Left ventricle myocardium inferior (tissue), 1 donor: ENCODE measurements at places on chromosomes 5 and 9. TPM values are rescaled to one million over a fixed set of nuclear protein-coding genes. Genes with fewer than 3 reads are reported as not detected.

DNA sequence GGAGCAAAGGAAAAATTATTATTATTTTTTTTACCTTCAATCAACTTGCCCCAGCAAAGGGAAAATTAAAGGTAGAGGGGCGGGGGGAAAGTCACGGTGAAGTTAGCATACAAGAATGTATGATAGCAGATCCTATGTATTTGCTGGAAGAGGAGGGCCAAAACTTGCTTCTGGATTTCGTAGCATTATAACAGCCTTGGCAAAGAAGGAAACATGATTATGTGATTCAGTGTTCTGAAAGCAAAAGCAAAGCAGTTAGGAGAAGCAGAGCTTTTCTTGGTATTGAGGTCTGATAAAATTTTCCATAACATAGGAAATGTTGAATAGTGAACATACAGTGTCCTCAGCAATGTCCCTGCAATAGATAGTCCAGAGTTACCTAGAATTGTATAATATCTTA lies 32.4 kb downstream of the MAST4 start:
- no peak overlapping the region for H3K4me3 ChIP-seq
- peaks cover 16% of the 10 kb centered on the region for H3K4me1 ChIP-seq
- H3K27ac ChIP-seq: no peak overlapping the region
- H3K27me3 ChIP-seq: no peaks in the 10 kb centered on the region

DNA sequence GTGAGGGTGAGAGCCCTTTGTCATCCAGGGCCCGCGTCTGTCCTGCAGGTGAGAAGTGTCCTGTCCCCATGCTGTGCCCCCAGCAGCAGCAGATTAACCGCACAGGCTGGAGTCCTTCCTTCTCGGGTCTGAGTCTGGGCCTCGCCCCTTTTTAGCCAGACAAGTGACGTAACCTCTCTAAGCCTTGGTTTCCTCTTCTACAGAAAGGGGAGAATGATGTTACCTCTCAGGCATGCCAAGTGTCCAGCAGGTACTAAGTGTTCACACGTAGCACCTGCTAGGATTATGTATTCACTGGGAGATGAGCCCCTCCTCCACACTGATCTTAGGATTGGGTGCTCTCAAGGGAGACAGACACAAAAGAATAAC lies 6.9 kb downstream of the NEURL1B start:
- peaks cover 100% of the 10 kb centered on the region for H3K4me1 ChIP-seq
- H3K27ac ChIP-seq: peak overlapping the region; percentile 97
- no peaks in the 10 kb centered on the region for H3K27me3 ChIP-seq
- peaks cover 6% of the 10 kb centered on the region for H3K36me3 ChIP-seq
- DNase-seq: no peak
- H3K4me3 ChIP-seq: peak overlapping the region; percentile 85

DNA sequence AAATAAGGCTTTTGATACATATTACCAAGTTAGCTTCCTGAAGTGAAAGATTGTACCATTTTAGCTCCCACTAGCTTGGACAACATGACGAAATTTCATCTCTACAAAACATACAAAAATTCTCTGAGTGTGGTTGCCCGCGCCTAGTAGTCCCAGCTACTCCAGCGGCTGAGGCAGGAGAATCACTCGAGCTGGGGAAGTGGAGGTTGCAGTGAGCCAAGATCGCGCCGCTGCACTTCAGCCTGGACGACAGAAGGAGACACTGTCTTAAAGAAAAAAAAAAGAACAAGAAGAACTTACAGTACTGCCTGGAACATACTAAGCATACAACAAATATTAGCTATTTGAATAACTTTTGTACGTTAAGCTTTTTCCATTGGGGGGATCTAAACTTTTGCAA lies 29.7 kb upstream of the NRG2 start:
- DNase-seq: no peak
- H3K27ac ChIP-seq: no peak overlapping the region
- no peaks in the 10 kb centered on the region for H3K36me3 ChIP-seq
- no peaks in the 10 kb centered on the region for H3K4me1 ChIP-seq

DNA sequence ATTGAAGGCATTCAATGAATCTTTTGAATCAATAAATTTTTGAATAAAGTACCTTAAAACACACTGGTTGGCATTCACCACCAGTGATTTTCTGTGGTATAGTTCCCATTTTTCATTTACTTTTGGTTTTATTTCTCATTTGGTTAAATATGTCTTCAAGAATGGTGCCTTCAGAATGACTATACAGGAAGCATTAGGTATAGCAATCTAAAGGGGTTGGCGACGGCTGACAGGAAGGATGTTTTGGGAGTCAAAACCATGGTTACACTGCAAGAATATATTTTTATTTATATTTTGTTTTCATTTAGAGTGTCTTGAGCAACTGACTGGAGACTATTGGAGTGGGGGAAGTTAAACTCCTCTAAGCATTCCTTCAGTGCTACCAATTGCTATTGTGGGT lies 235.7 kb downstream of the HTR1A start:
- no peaks in the 10 kb centered on the region for H3K4me1 ChIP-seq
- no peaks in the 10 kb centered on the region for H3K27me3 ChIP-seq
- H3K4me3 ChIP-seq: no peak overlapping the region
- H3K36me3 ChIP-seq: no peaks in the 10 kb centered on the region
- DNase-seq: no peak
- H3K27ac ChIP-seq: no peak overlapping the region

DNA sequence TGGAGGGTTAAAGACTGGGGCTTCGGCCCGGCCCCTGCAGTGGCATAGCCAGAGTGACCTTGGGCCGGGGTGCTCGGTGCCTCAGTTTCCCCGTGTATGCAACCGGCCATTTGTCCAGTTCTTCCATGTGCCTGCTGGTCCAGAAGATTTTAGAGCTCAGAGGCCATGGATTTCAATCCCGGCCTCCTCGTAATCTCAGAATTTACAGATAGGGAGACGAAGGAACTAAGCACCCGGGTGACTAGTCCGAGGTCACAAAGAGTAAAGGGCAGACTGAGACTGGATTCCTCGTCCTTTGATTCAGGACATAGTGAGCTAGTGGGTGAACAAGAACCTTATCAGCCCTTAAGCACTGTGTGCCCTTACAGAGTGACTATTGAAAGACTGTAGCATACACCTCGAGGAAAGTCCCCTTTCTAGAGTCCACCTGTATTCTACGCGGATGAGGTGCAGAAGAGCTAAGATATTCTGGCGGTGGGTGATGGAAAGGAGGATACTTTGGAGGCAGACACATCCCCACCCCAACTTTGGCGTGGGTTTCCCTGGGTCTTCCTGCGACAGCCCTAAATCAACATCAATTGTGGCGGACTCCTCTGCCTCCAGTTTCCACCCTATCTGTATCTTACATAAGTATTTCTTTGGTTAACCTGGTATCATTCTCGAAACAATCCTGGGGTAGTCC lies 597 bp downstream of the SLC31A1 start:
- peaks cover 9% of the 10 kb centered on the region for H3K36me3 ChIP-seq
- H3K27me3 ChIP-seq: no peaks in the 10 kb centered on the region

- H3K4me3 ChIP-seq: no peak overlapping the region
- H3K4me1 ChIP-seq: no peaks in the 10 kb centered on the region
- H3K36me3 ChIP-seq: no peaks in the 10 kb centered on the region
- no peak overlapping the region for H3K27ac ChIP-seq
- no peaks in the 10 kb centered on the region for H3K27me3 ChIP-seq
Measured at GRCh38 chr5:130964231-130965202, 200.5 kb downstream of the HINT1 start.

GRCh38 chr5:35988529-35988928 lies 2.7 kb downstream of the UGT3A1 start:
- H3K27ac ChIP-seq: no peak overlapping the region
- no peaks in the 10 kb centered on the region for H3K36me3 ChIP-seq
- peaks cover 32% of the 10 kb centered on the region for H3K27me3 ChIP-seq
- no peak overlapping the region for H3K4me3 ChIP-seq

GRCh38 chr5:126809916-126810315 lies 33.0 kb downstream of the LMNB1 start:
- H3K4me3 ChIP-seq: no peak overlapping the region
- no peaks in the 10 kb centered on the region for H3K36me3 ChIP-seq
- H3K27me3 ChIP-seq: no peaks in the 10 kb centered on the region
- no peak overlapping the region for H3K27ac ChIP-seq
- H3K4me1 ChIP-seq: peaks cover 12% of the 10 kb centered on the region

DNA sequence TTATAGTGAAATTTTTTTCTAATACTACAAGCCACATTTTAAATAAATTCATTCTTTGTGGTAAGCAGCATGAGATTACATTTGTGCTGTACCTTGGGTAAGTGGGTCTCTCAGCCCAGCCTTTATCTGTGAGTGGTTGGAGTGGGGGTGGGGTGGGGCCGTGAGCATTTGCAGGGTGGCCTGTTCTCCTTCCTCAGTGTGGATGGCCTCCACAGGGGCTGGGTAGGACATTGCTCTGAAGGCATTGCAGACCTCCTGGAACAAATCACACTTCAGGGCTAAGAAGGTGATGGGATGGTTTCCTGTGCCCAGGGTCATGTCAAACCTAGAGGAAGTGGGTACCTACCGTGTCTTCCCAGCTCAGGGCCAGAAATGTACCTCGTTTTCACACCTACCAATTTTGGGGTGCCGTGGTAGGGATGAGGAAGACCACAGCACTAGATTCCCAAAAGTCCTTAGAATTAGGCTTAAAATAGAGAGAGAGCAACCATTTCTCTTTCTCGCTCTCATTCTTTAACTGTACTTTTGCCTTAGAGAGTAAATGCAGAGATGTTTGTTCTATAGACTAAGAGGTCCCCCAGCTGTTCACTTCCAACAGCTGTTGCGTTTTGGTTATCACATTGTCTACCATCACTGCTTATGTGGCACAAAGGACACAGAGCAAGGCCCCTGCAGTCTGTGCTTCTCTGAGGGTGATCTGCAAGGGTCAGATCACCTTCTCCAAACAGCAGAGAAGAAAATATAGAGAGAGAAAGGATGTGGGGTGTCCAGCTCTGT lies 83.4 kb upstream of the CTSL start:
- H3K27ac ChIP-seq: no peak overlapping the region
- no peaks in the 10 kb centered on the region for H3K27me3 ChIP-seq
- no peaks in the 10 kb centered on the region for H3K36me3 ChIP-seq
- peaks cover 6% of the 10 kb centered on the region for H3K4me1 ChIP-seq

DNA sequence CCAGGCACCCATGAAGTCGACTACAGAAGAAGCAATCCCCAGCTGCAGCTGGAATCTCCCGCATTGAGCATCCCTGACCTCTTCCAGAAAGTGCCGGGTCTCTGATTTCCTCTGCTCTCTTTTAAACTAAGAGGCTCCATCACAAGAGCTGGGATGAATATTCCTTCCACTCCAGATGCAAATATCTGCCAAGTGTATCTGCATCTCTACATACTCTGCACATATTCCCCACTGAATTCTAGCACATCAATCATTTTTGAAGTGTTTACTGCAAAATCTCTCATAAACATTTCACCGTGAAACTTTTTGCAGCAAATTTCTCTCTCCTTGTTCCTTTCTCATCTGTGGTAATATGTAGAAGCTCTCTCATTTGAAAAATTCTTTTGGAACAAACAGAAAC lies 161.5 kb downstream of the GABRB2 start:
- no peaks in the 10 kb centered on the region for H3K27me3 ChIP-seq
- no peaks in the 10 kb centered on the region for H3K36me3 ChIP-seq
- no peak for DNase-seq
- H3K27ac ChIP-seq: no peak overlapping the region
- H3K4me3 ChIP-seq: no peak overlapping the region

GRCh38 chr9:136996361-136997292 lies at the start of gene CLIC3:
Gene CLIC3 (minus strand): TSS chr9:136996568. CDS start chr9:136996543, 25 bp downstream.
- H3K27me3 ChIP-seq: peaks cover 55% of the 10 kb centered on the region
- H3K36me3 ChIP-seq: peaks cover 11% of the 10 kb centered on the region
- peak within 1 kb of the TSS; percentile 74 for H3K4me3 ChIP-seq
- H3K4me1 ChIP-seq: peaks cover 63% of the 10 kb centered on the region

The NTNG2 gene
- total RNA-seq: 1.9 TPM

DNA sequence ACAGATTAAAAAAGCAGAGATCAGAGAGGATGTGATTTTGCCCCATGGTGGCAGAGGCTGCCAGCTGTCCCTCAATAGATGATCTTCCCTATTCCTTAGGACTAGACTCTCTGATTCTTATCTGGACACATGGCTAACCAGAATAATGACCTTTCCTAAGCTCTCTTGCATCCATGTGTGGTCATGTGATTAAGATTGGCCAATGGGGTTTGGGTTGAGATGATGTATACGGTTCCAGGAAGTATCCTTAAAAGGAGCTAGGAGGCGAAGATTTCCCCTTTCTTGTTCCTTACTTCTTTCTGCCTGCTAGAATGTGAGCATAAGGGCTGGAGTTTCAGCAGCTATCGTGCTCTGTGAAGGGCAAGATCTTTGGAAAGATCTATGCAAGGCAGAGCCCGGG lies 39.8 kb downstream of the FOXI1 start:
- no peak overlapping the region for H3K27ac ChIP-seq
- no peak overlapping the region for H3K4me3 ChIP-seq
- H3K27me3 ChIP-seq: no peaks in the 10 kb centered on the region

The PCDHGA2 gene
- total RNA-seq: 7.8 TPM

The NUTM2G gene
- total RNA-seq: not detected

The OR1Q1 gene
- total RNA-seq: not detected

DNA sequence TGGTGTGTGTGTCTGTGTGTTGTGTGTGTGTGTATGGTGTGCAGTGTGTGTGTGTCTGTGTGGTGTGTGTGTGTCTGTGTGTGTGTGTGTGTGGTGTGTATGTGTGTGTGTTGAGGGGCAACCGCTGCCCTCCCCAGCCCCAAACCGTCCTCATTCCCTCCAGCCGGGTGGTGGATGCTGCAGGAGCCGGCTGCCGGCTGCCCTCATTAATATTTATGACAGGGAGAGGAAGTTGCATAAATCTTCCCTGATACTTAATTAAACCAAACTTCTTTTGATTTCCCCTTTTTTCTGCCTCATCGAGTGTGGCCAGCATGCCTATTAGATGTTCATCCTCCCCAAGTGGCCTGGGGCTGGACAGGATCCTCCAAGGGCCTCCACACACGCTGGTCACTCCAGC lies 121.4 kb upstream of the MVB12B start:
- no peak for DNase-seq
- no peak overlapping the region for H3K4me3 ChIP-seq
- peaks cover 11% of the 10 kb centered on the region for H3K4me1 ChIP-seq
- H3K36me3 ChIP-seq: no peaks in the 10 kb centered on the region
- H3K27me3 ChIP-seq: peaks cover 19% of the 10 kb centered on the region
- H3K27ac ChIP-seq: no peak overlapping the region

DNA sequence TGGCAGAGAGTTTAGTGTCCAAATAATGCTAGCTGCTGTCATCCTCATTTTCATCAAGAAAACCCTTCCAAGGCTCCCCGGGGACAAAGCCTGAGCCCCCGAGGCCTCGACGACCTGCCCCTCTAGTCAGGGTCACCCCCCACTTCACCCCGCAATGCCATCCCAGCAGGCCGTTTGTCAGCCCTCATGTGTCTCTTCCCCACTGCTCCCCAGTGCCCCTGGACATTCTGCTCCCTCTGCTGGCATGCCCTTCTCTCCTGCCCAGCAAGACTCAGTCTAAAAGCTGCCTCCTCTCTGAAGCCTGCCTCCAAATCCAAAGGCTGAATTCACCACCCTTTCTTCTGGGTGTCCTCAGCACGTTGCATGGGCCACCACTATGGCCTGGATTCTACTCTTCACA lies 59.3 kb downstream of the PAX5 start:
- no peak overlapping the region for H3K4me3 ChIP-seq
- H3K27ac ChIP-seq: no peak overlapping the region
- no peaks in the 10 kb centered on the region for H3K36me3 ChIP-seq
- H3K4me1 ChIP-seq: no peaks in the 10 kb centered on the region
- H3K27me3 ChIP-seq: peaks cover 75% of the 10 kb centered on the region
- DNase-seq: no peak

The PCDHA1 gene
- total RNA-seq: not detected

GRCh38 chr5:126538579-126538978 lies 56.4 kb downstream of the ALDH7A1 start:
- no peak overlapping the region for H3K4me3 ChIP-seq
- no peak for DNase-seq
- H3K36me3 ChIP-seq: no peaks in the 10 kb centered on the region
- H3K27ac ChIP-seq: peak overlapping the region; percentile 57

- H3K36me3 ChIP-seq: no peaks in the 10 kb centered on the region
- H3K27me3 ChIP-seq: peaks cover 95% of the 10 kb centered on the region
- no peak overlapping the region for H3K4me3 ChIP-seq
- H3K27ac ChIP-seq: no peak overlapping the region
- peaks cover 15% of the 10 kb centered on the region for H3K4me1 ChIP-seq
- no peak for DNase-seq
Measured at GRCh38 chr5:73445665-73446630, 2.6 kb downstream of the FOXD1 start.

The FGF1 gene
- 59.9 TPM for total RNA-seq
